ENCODE measurements at places on chromosomes 7 and 10.

DNA sequence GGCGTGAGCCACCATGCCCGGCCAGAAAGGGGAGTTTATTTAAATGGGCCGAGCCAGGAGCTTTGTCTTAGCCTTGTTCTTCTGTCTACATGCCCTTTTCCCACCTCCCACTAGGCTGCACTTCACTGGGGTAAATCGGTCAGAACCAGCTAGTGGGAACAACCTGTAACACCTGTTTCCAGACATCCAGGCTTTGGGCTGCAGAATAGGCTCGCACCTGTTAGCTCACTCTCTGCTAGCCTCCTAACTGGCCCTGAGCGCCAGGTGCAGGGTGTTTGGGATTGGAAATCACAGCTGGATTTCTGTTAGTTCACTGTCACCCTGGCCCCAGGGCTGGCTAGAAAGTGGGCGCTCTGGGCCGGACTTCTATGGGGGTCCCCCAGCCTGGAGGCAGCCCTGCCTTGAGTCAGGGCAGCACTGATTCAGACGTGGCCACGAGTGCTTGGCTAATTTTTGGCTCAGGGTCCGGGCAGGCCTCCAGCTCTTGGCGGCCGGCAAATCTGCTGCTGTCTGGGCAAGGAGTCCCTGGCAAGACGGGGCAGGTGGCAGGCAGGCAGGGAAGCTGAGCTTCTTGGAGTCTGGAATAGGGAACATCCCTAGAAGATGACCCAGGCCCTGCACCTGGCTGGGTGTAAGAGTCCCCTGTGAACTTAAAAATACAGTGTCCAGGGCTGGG, 48.6 kb downstream of the GTF2IRD1 start:
- DNase-seq: no peak

GRCh38 chr10:75228834-75229233, 6.9 kb downstream of the COMTD1 start:
- DNase-seq: no peak

DNA sequence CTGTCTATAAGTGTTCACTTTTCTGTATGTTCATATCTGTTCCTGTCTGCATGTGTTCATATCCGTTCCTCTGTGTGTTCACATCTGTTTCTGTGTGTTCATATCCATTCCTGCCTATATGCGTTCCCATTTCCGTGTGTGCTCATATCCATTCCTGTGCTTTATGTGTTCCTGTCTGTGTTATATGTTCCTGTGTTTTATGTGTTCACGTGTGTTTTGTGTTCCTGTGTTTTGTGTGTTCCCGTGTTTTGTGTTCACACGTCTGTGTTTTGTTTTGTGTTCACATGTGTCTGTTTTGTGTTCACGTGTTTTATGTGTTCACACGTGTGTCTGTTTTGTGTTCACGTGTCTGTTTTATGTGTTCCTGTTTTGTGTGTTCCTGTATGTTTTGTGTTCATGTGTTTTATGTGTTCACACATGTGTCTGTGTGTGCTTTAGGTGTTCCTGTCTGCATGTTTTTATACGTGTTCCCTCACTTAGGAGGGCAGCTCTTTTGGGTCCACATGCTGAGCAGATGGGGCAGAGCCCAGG, 42.2 kb upstream of the CNPY1 start:
- no peak for DNase-seq

- DNase-seq: no peak
Observed at GRCh38 chr7:155885167-155886155, 73.2 kb upstream of the SHH start.

DNA sequence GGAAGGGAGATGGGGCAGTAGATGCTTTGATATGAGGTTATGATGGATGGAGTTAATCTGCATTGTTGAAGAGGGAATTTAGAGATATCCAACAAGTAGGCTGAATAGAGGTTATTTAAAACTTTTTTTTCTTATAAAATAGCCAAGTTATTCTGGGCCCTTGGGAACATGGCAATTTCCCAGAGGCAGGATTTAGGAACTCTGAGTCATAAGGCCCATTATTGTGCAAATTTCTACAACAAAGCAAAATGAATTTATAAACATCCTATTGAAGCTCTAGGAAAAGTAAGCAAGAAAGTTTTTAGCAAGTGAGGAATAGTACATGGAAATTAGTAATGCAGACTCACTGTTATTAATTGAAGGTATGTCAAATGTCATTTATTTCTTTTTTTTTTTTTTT, 160.9 kb upstream of the NPY start:
- no peak for DNase-seq

DNA sequence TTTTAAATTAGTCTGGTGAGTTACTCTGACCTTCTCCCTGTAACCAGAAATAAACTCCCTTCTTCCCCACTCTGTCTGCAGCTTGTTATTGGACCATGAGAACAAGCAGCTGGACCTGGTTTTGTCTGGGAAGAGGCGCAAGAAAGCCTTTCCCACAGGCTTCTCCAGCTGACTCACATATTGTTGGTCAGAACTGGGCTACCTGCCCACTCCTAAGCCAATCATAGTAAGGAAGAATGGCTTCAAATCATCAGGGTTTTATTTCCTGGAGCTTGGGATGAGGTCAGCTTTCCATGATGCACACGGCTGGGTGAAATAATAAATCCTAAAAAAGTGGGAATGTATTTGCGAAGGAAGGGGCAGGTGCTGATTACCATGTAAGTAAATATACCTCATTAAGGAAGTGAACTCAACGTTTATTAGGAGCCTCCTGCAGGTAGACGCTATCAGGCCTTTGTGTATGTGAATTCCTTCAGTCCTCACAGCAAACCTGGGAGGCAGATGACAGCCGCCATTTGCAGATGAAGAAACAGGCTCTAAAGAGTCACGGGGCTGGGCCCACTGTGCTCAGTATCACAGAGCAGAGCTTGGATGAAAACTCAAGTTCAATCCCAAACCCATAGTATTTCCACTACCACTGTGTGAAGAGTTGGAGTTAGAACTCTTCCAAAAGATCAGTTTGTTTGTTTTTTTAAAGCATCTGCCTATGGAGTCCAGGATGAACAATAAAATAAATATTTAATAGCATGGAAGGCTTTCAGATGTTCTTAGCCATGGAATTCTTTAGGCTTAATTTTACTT, 32.8 kb downstream of the IL15RA start:
- no peak for DNase-seq

DNA sequence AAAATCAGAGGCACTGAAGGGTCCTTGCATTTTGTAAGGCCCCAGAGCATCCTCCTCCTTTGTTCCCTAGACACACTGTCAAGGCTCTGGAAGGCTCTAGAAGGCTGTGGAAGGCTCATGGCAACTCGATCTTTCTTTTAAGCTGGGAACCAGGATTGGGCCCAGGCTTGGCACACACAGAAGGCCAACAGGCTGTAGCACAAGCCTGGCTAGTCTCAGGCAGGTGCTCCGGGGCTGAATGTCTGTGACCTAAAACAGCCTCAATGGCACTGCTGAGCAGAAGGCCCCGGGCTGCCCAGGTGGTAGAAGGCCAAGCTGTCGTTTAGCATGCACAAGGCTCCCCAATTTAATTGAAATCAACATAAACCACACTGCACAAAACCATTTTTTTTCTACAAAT, 55.7 kb downstream of the PRKAG2 start:
- DNase-seq: no peak

DNA sequence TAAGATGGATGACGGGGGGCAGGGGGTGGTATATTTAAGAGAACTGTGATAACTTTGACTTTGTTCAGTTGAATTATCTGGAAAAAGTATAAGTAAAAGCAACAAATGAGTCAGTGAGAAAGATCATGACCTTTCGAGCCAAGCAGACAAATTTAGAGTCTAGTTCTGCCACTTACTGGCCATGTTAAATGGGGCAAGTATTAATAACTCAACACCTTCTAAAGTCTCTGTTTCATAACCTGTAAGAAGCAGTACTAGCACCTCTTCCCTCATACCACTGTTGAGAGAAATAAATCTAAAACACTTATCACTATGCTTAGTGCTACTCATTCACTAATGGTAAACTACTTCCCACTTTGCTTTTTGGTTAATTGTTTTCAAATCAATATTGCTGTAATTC, 604.4 kb upstream of the LRRN3 start:
- no peak for DNase-seq

DNA sequence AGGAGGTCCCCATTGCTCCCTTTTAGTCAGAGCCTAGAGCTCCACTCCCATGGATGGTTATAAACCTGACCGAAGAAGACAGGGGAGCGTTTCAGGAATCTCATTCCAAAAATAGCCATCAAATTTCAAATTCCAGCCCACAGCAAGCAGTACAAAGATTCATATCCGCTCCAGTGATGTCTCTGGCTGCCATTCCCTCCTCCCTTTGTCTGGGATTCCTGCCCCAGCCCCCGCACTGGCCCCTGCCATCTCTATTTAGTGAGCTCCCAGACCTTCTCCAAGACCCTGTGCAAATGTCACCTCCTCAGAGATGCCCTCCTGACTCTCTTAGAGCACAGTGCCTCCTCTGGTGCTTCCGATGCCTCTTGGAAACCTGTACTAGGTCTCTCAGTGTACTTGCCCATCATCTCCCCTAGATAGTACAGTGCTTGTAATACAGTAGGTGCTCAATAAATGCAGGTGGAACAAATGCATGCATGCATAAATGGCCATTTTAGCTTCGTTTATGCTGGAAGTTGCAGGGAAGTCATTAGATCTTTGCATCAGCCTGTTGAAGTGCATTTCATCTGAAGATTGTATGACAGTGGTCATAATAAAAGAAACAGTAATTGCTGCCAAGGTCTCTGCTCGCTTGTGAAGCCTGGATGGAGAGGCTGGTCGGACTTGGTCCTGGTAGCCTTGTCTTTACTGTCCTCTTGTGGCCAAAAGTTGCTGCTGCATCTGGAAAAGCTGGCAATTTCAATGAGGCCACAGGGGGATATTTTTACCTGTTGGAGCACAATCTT, 32.0 kb upstream of the HABP2 start:
- DNase-seq: no peak

GRCh38 chr7:104951546-104951945, 62.5 kb upstream of the KMT2E start:
- no peak for DNase-seq

DNA sequence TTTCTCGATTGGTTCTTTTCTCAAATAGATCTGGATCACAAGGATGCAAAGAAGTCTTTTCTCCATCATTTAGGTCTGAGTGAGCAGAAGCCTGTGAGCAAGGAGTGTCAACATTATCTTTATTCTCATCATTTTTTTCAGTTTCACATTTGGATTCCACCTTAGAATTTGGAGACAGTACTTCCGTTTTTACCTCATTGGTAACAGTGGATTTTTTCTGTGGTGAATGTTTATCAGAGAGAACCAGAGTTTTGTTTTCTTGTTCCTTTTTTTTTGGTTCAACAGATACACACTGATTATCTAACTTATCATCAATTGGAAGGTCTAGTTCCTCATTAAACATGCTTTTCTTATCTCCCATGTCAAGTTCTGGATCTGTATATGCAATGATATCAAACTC, 151.3 kb downstream of the GALNT11 start:
- DNase-seq: no peak

GRCh38 chr7:148567524-148567923, 23.0 kb upstream of the C7orf33 start:
- no peak for DNase-seq

GRCh38 chr10:28853195-28853594, 175.9 kb downstream of the BAMBI start:
- no peak for DNase-seq

DNA sequence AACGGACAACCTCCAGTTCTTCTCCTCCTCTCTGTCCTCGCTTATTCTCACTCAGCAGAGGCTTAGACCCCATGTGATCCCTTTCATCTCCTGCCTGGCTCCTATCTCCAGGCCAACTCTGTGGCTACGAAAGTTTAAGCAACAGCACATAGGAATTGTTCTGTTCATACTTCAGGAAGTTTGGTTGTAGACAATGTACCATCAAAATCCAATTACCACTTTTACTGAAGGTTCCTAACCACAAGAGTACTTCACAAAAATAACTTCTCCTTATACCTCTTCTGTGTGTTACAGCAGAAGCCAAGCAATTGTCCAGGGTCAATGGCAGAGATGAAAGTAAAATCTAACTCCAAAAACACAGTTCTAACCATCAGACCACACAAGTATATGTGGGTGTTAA, 80.0 kb downstream of the SLC25A13 start:
- no peak for DNase-seq

GRCh38 chr7:74233655-74234285, 20.4 kb downstream of the RFC2 start:
- no peak for DNase-seq

DNA sequence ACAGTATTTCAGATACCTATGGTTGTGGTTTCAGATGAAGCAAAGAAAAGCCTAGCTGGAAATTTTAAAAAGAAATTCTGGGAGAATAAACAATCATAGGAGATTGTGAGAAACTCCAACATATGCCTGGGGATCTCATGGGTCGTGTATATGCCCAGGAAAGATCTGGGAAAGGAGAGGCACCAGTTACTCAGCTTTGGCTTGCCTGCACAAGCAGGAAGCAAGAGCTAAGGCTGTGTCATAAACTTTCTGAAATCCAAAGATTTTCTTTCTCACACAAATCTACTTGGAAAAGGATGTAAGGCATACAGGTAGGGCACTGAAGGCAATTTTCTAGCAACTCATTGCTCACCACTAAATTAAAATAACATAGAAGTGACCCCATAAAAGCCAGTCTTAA, 373.6 kb downstream of the CDC14C start:
- no peak for DNase-seq

DNA sequence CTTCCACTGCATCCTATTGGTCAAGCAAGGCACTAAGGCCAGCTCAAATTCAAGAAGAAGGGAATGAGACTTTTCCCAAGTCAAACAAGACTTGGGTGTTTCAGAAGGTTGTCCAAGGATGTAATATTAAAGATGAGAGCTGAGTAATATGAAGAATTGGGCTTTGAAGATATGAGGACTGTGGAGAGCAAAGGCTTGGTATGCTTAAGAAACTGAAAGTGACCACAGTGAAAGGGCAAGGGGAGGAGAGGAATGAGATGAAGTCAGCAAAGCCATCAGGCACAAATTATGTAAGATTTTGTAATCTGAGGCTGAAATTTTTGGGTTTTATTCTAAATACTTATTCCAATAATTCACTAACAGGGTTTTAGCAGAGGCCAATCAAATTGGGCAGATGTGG, 38.6 kb upstream of the NPY start:
- DNase-seq: no peak

- DNase-seq: no peak
Observed at GRCh38 chr10:111392910-111393309, 316.1 kb downstream of the ADRA2A start.

DNA sequence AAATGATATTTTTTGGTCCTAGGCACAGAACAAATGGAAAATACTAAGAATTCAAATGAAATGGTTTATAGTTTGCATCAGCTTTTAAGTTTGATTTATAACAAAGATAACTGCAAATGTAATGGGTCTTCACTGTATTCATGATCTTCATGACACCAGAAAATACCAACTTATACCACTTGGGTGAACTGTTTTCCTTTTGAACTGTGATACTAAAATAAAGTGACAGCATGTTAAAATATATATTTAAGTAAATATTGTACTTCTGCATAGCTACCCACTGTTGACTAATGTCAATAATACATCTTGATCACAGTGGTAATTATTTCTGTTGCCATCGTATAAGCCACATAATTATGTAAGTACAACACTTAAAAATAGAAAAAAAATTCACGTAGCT, 442.0 kb upstream of the ANKRD30A start:
- no peak for DNase-seq
